ENCODE measurements at places on chromosomes 5 and 9.

GRCh38 chr9:81969971-81970370 lies 18.6 kb upstream of the SPATA31D1 start:
- no peak for DNase-seq

- DNase-seq, result no peak
Observed at GRCh38 chr9:34143116-34143515, 16.6 kb upstream of the DCAF12 start.

DNA sequence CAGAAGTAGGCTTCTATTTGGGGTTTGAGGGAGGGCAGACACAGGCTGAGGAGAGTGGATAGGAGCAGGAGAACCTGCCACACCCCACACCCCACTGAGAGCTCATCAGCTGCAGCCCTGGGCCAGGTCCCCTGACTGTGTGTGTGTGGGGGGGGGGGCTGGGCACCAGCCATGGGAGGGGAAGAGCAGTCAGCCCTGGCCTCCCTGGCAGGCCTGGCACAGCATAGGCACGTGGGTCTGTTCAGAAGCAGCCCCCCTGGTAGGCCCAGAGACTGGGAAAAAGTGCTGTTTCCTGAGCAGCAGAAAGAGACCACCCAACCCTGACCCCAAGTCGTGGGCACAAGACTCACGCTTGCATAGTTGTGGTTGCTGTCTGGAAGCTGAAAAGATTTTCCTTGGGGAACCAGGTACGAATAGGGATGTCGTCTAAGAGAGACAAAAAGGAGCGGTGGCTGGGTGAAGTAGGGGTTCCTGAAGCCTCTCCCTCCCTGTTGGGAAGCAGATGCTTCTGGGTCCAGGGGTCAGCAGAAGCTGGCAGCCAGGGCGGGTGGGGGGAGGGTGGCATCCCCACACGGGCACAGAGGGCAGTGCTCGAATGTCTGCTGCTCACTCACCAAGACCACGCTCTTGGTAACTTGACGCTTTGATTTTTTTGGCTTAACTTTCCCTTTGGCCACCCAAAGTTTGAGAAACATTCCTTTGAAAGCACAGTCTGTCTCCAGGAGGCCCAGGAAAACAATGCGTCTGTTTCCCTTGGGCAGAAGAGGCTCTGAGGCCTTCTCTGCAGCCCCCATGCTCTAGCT lies 2.9 kb downstream of the NSMF start:
- no peak for DNase-seq

DNA sequence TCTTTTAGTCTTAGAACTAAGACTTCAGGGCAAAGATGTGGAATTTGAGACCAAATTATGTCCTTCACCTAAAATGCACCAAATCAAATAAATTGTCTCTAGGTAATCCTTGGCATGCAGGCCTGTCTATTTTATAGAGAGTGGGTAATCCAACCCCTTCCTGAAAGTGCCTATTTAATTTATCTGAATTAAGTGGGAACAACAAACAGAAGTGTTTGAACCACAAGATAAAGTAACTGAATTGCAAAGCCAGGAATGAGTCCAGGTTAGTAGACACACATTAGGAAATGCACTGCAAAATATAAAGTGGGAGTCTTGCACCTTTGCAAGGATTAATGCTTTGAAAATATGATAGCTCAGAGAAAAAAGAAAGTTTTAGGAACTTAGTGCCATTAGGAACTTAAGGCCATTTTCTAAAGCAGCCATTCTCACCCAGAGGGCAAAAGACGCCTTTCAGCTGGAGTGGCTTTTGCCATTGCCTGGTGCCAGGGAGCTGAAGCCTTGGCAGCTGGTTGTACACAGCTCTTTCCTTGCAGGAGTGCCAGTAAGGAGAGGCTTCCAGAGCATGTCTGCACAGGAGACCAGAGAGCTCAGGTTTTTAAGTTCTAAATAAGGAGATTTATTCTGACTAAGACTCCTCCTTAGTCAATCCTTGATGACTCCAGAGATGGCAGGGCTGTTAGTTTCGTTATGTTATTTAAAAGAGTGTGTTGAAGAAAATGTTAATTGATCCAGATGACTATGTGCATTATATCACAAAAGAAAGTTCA lies 151.7 kb upstream of the ELL2 start:
- DNase-seq, result no peak

DNA sequence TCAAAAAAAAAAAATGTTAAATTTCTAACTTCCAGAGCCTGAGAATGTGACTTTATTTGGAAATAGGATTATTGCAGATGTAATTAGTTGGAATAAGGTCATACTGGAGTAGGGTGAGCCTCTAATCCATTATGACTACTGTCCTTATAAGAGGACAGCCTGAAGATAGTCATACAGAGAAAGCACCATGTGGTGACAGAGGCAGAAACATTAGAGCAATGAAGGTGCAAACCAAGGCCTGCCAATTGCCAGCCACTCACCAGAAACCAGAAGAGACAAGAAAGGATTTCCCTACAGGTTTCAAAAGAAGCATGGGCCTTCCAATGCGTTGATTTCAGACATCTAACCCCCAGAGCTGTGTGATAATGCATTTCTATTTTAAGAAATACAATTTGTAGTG lies 659.2 kb upstream of the CHD1 start:
- DNase-seq, result no peak

- DNase-seq, result no peak
Observed at GRCh38 chr5:173303878-173304590, 24.2 kb downstream of the STC2 start.

DNA sequence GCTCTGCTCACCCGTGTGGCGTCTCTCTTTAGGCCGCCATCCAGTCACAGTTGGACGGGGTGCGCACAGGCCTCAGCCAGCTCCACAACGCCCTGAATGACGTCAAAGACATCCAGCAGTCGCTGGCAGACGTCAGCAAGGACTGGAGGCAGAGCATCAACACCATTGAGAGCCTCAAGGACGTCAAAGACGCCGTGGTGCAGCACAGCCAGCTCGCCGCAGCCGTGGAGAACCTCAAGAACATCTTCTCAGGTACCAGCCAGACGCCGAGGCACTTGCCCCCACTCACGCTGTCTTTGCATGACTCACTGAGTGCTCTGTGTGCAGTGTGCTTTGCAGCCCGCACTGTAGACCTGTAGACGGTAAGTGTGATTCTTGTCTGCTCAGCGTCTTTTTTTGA lies 4.5 kb downstream of the EXOC3 start:
- DNase-seq, result no peak

GRCh38 chr5:181166812-181167733 lies 19.7 kb downstream of the OR2V2 start:
- DNase-seq, result no peak

DNA sequence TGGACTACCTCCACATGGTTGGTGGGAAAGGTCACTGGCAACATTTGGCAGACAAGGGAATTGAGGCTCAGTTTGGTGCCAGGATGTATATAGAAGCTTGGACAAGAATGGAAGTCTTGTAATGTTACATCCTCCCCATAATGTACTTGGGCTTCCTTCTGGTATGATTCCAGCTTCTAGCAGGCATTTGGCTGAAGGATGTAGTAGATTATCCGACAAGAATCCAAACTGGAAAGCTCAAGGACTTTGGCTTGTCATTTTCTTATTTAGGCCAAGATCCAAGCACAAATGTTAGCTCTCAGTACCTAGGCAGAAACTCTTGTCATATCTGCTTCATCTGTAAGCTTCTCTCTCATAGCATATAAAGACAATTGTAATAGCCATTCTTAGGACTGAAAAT lies 209.1 kb downstream of the MAPKAP1 start:
- no peak for DNase-seq

DNA sequence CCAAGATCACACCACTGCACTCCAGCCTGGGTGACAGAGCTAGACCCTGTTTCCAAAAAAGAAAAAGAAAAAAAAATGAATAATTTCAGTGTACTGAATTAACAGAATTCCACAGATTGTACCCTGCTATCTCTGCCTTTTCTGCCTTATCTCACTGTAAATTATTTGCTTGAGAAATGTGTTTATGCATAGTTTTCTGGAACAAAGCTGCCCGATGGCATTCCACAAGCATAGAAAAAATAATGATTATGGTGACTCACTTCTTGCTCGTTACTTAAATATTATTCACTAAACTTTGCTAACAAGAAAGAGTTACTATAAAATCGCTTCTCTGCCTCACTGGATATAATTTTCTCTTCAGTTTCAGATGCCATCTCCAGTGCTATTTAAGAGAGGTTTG lies 88.7 kb upstream of the FAM169A start:
- no peak for DNase-seq

DNA sequence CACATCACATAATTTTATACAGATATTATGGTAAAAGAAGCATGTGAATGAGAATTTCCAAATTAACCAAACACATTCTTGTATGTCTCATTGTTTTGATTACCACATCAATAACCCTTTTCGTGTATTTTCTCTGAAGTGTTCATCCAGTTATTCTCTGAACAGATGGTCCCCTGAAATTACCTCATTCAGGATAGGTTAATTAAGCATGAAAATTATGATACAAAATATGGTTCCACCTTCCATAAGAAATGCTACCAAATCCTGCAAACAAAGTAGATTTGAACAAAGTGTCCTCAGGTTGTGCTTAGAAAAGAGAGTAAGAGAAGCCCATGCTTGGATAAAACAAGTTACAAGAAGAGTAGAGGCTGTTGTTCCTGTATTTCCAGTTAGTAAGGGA lies 83.1 kb upstream of the LMNB1 start:
- DNase-seq, result no peak

DNA sequence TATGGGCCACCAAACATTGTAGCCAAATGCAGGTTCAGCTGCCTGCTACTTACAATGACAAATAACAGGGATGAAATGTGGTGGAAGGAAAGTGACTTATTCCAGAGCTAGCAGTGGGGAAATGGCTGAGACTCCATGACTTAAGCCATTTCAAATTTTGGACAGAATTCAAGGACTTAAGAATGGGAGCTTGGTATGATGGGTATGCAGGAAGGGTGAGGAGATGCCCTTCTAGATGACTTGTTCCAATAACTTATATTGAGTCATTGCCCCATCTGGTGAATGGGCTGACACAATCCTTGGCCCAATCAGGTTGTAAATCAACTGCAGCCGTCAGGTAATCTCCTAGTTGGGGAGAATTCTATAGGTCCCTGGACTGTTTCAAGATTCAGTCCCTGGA lies 230.7 kb upstream of the SGCD start:
- peak; percentile 36 for DNase-seq

- no peak for DNase-seq
Observed at GRCh38 chr9:87206064-87206661, 258.9 kb upstream of the GAS1 start.

Data from fibroblast of skin of left biceps (primary cell).